ENCODE measurements at places on chromosomes 7 and 10.

- no peak for DNase-seq
These were observed 61.5 kb downstream of the ITGA8 start for GRCh38 chr10:15658069-15658702.

- DNase-seq: peak; percentile 23
These were observed 1.9 kb downstream of the TET1 start for GRCh38 chr10:68561865-68562649.

DNA sequence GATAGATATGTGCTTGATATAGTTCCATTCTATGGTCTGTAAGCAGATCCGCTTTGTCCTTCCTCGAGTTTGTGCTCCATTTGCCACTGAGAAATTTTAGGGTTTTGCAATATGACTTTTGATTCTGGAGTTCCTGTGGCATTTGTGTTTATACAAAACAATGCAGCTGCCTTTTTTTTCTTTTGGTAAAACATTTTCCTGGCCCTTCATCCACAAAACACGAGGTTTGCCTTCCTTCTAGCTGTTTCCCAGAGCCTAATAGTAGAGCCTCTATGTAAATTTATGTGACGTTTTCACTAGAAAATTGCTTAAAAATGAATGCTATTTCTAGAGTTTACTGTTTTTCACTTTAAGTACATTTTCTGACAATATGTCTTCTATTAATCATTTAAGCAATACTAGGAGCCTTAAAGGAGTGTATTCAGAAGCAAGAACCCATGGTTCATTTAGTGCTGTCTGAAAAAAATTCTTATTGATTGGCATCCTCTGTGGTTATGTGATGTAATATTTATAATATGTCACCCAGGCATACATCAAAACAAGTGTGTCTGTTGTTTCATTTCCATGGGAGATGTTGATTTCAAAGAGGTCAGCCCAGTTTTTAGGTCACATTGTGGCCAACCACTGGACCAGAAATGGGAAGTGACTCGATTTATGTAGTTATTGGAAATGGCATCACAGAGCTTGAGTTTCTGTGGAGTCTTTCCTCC, 618.3 kb downstream of the LRMDA start:
- DNase-seq: no peak

- no peak for DNase-seq
These were observed 117.7 kb downstream of the CCNY start for GRCh38 chr10:35453855-35454532.

- DNase-seq: no peak
These were observed 21.8 kb upstream of the MRC1 start for GRCh38 chr10:17787087-17787961.

GRCh38 chr10:35341521-35341920, 5.2 kb downstream of the CCNY start:
- no peak for DNase-seq

GRCh38 chr10:133161486-133162109, 1.6 kb downstream of the KNDC1 start:
- peak; percentile 73 for DNase-seq

- DNase-seq: no peak
These were observed 1.2 kb upstream of the SMNDC1 start for GRCh38 chr10:110305767-110306451.
